HS-5 (cell line): ENCODE measurements at places on chromosomes 4 and X.

DNA sequence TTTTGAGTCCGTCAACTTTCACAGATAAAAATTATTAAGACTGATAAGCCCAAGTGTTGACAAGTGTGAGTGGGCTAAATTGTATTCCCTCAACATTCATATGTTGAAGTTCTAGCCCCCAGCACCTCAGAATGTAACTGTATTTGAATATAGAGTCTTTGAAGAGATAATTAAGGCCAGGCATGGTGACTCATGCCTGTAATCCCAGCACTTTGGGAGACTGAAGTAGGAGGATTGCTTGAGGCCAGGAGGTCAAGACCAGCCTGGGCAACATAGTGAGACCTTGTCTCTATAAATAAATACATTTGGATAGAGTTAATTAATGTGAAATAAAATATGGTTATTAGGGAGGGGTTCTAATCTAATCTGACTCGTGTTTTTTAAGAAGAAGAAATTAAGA, 29.7 kb upstream of the SLC25A4 start:
- DNase-seq, result no peak

DNA sequence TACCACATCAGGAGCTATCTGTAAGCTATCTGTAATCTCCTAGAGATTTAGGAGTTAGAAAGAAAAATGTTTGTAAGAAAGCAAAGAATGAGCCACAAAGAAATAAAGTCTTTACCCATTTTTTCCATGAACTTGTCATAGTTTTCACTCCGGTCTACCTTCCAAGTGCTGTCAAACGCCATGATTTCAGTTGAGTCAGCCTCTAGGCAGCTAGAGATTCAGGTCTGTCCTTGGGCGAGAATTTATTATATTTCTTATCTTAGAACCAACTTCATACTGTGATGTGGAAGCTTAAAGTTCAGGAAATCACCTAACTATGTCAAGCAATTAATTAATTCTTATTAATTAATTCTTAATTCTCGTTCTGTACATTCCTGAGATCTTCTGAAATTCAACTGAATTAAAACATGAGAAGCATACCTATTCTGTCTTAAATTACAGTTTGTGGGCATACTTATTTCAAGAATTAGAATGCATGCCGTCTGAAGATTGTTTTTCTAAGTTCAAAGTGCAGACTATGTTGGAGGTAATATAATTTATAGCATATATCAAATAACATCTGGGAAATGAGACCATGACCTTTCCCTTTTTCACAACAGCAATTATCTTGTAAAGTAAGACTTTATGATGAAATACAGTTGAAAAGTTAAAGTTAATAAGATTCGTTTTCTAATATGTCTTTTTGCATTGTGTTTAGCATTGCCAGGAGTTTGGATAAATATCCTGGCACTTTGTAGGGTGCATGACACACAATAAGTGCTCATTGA, at the start of gene FABP2:
Gene FABP2, minus strand, starts transcription at position 218 of the 767 bp plus-strand sequence. Its CDS starts 36 bp downstream, at position 182.
- no peak for DNase-seq

DNA sequence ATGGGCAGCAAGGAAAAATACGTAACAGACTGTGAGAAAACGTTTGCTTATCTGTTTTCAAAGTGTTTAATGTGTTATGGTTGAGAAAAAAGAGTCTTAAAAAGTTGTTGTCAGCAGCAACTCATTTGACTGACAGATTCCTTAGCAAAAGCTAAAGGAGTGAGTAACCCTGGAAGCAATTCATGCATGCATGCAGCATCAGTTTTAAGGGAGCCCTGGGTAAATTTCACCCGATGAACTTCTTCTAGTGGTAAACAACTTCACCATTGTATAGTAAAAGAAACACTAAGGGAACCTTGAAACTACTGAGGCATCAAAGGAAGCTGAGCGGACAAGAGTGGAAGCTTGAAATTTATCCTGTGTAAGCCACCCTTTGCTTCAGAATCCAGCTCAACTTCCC, 583.2 kb upstream of the INTU start:
- DNase-seq, result no peak

- DNase-seq, result no peak
These were observed 76.4 kb downstream of the CXXC4 start for GRCh38 chr4:104418286-104418685.

DNA sequence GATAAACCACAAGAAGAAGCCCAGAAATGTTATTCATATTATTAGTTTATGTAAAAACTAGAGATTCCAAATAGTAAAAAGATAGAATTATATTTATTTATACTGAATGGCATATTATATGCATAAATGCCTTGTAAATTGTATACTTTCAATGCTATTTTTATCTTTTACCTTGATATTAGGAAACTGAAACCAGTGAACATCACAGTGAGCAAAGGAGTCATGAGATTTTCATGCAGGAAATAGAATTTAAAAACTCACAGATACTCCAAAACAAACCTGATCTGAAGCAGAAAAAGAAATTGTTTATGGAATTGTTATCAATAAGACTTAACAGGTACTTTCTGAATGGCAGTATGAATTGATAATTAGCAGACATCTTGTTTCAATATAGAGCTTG, 207.3 kb upstream of the CENPE start:
- no peak for DNase-seq

DNA sequence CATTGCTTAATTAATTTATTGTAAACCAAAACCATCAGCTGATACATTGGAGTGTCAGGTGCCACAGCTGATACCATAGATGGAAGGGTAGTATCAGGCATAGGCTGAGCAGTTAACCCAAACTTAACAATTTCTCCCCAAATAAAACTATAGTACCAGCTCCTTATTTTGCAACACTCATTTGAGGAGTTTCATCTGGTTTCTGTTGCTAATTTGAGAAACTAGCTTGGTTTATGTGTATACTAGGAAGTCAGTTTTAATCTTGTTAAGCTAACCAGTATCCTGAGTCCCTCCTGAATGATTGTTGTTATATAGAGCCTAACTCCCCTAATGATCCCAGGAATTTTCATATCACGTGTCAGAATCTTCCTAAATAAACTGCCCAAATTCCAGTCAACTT, 12.7 kb downstream of the DCAF16 start:
- no peak for DNase-seq

- no peak for DNase-seq
These were observed 25.5 kb downstream of the CHST7 start for GRCh38 chrX:46599051-46599560.

- no peak for DNase-seq
These were observed 218.2 kb upstream of the NEIL3 start for GRCh38 chr4:177091515-177091914.

GRCh38 chrX:40845331-40845911, 110.1 kb upstream of the MED14 start:
- DNase-seq, result peak; percentile 80

GRCh38 chr4:25614807-25615206, 40.8 kb upstream of the SLC34A2 start:
- DNase-seq, result no peak

GRCh38 chr4:80619070-80619674, 283.6 kb downstream of the CFAP299 start:
- DNase-seq, result no peak

DNA sequence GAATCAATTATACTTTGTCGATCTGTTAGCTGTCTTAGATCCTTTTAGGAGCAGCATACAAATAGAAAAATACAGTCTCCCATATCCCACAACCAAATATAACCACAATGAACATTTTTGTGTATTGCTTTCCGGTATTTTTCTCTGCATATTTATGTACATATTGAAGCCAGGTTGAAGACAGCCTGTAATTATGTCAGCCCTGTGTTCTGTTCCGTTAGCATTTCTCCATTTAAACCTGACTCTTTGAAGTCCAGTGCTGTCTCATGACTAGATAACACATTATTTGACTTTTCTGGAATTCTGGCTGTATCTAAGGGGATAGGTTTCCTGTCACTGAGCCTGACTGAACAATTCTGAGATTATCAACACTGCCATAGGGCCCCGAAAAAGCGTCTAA, 4.0 kb upstream of the SLC34A2 start:
- no peak for DNase-seq

DNA sequence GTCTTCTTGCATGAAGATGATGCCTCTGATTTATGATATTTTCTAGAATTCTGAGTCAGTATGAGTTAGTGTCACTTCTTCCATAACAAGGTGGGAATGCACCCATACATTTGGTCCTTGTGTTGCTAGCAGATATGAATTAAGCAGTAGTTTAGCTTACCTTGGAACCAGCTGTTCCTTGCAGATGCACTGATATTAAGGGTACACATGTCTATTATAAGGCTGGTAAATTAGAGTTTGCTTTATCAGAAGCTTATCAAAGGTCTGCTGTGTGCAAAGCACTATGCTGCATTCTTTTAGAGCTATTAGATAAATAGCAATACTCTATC, 36.5 kb downstream of the AFF1 start:
- DNase-seq, result no peak

- peak; percentile 63 for DNase-seq
These were observed 544.0 kb upstream of the AMOT start for GRCh38 chrX:113384628-113385027.

- no peak for DNase-seq
These were observed 112.9 kb upstream of the ACSL4 start for GRCh38 chrX:109845996-109846395.

DNA sequence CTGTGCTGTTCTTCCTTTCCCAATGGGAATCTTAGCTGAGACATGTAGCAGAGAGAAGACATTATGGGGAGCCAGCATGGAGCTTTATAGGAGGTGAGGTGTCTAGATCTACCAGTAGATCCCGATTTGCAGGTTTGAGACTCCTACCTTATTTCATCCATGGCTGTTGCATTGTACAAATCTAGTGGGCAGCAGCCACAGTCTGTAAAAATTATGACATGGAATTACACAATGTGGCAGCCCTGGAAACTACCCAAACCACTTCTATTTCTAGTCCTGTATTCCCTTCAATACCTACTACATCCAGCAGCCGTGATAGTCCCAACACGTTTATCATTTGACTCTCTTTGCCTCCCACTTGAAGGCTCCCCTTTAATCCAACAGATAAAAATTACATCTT, 8.1 kb downstream of the ATP7A start:
- no peak for DNase-seq

- no peak for DNase-seq
These were observed 135.5 kb downstream of the ARHGAP24 start for GRCh38 chr4:85610450-85610849.

GRCh38 chr4:71980976-71981375, 50.8 kb upstream of the NPFFR2 start:
- DNase-seq, result no peak

GRCh38 chr4:95080969-95081368, 323.2 kb downstream of the BMPR1B start:
- no peak for DNase-seq

GRCh38 chrX:124194901-124195300, 137.6 kb upstream of the TEX13D start:
- DNase-seq, result no peak

DNA sequence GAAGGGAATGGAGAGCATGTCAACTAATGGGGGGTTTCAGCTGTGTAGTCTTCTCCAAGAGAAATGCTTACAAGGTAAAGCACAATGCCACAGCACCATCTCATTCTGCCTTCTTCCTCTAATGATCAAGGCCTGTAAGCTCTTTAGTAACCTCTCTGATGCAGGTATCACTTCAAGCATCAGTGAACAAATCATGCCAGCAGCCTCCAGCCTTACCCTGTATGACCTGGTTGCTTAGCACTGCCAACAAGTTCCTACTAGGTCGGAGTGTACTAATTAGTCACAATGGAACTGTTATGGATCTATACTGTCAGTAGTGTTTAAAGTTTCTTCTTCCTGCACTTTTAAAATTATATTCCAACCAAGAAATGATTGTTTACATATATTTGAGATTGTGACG, 197.7 kb downstream of the GRID2 start:
- no peak for DNase-seq

DNA sequence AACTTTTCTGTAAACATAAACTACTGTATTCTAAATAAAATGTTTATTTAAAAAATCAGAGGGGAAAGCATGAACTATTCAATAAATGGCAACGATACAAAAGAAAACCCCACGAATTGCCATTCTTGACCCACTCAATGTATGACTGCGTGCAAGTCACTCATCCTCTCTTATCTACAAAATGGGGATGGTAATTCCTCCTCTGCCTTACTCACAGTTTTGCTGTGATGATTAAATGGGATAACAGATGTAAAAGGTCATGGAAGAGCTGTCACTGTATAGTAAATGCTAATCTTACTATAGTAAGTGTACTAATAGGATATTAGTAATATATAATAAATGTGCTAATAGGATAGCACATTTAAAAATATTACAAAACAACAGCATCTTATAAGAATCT, 173.4 kb downstream of the SCFD2 start:
- no peak for DNase-seq

GRCh38 chrX:120753413-120754251, 122.0 kb downstream of the CT47B1 start:
- no peak for DNase-seq

GRCh38 chr4:29046186-29046585, 1674.0 kb upstream of the PCDH7 start:
- DNase-seq, result peak; percentile 26

DNA sequence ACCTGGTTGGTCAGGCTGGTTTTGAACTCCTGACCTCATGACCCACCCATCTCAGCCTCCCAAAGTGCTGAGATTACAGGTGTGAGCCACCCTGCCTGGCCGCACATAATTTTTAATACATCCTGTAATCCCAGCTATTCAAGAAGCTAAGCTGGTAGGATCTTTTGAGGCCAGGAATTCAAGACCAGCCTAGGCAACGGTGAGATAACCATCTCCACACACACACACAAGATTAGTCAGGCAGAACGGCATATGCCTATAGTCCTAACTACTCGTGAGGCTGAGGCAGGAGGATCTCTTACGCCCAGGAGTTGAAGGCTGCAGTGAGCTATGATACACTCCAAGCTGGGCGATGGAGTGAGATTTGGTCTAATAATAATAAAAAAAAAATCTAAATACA, 212.4 kb upstream of the NEIL3 start:
- DNase-seq, result no peak

DNA sequence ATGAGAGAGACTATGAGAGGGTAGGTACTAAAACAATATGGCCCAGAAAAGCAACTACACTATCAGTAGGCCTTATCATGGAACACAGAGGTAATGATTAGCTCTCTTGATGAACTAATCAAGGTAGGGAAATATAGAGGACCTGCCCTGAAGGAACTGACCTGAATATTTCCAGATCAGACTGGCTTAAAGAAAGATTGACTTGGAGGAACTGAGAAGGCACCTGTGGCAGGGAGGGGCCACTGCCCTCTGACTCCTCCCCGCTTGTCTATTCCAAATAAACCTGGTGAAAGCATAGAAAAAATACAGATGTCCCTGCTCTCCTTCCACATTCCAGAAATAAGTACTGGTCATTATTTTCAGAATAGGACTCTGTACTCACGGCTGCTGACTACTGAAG, 5.5 kb downstream of the RPS6KA6 start:
- no peak for DNase-seq

DNA sequence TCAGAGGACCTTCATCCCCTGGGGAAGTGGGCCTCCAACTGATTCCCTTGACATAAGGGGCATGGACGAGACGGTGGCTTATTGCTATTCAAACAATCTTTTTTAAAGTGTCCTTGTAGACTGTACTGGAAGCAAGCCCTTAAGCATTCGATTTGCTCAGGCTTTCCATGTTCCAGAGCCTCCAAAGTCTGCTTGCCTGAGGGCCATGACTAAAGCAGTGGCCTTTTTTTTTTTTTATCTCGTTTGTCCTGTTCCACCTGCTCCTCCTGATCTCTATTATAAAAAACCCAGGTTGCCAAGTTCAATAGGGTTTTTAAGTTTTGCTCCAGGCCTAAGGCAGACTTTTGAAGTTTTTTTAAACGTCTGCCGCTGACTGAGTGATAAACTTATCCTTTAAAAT, 103.7 kb upstream of the AADAT start:
- no peak for DNase-seq

GRCh38 chr4:12861422-12861821, 622.7 kb downstream of the RAB28 start:
- DNase-seq, result no peak

GRCh38 chr4:43485196-43485595, 592.7 kb downstream of the GRXCR1 start:
- DNase-seq, result no peak

GRCh38 chr4:183766140-183766539, 107.0 kb downstream of the TRAPPC11 start:
- DNase-seq, result no peak
